Epithelial cell of esophagus (primary cell): ENCODE measurements at places on chromosomes 4 and X.

- DNase-seq, result no peak
Measured at GRCh38 chr4:1038948-1039492, 27.6 kb downstream of the FGFRL1 start.

GRCh38 chr4:110032603-110033002, 119.9 kb downstream of the EGF start:
- DNase-seq, result no peak

DNA sequence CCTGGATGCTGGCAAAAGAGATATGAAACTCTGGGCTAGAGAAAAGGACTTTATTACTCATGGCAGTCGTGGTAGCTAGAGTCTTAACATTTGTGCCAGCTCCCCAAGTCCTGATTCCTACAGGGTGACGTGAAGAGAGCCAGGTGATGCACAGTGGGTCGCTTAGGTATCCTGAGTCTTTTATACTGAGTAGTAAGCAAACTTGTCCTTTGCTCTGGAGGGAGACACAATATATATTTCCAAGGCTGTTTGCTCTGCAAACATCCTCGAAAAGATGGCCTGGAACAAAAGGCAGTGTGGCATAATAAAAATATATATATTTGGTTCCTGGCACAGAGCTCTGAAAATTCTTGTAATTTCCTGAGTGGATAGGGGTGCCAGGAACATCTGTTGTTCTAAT, 23.0 kb downstream of the ZNF81 start:
- DNase-seq, result no peak

- peak; percentile 15 for DNase-seq
Measured at GRCh38 chrX:46698691-46699090, 60.2 kb downstream of the SLC9A7 start.

DNA sequence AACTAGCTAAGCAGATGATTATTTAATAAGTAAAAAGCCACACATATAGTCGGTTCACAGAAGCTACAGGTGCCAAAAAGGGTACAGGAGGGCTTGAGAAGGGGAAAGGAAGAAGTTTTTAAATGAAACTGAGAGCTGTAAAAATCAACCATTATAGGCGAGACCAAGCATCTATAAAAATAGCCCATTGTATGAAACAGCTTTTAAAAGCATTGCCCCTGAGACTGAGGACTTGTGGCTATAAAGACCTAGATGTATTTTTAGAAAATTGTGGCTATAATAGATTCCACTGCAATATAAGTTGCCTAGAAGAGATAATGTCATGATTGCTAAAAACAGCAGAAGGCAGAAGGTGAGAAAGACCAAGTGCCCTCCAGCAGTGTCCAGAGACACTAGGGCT, 15.0 kb upstream of the TTC29 start:
- no peak for DNase-seq

DNA sequence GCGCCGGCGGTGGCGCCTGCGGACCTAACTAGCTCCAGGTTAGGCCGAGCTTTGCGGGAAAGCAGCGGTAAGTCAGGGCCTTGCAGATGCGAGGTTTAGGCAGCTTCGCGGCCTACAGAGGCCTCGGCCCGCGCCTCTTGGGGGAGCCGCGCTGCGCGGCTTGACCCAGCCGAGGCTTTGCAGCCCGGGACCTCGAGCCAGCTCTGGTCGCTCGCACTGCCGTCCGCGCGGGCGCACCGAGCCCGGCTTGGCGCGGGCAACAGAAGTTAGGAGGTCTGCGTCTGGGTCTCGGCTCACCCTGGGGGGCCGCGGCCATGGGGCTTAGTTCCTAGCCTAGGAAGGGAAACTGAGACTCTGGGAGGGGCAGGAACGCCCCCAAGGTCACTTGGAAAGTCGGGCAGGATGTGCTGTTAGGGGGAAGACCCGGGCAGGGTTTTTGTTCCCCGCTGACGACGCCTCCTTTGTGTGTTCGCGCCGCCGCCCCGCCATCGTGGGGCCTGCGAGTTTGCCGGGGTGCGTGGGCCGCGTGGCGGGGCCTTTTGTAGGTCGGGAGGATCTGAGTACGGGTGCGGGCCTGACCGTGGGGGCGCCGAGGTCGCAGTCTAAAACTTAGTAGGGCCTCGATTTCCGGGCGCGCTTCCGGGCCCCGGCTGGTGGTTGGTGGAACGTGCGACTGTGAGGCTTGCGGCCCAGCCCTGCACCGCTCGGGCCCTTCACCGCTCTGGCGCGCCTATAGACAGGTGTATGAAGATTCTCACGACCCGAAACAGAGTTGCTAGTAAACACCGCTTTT, 482 bp downstream of the RNF4 start:
- DNase-seq, result peak; percentile 65

DNA sequence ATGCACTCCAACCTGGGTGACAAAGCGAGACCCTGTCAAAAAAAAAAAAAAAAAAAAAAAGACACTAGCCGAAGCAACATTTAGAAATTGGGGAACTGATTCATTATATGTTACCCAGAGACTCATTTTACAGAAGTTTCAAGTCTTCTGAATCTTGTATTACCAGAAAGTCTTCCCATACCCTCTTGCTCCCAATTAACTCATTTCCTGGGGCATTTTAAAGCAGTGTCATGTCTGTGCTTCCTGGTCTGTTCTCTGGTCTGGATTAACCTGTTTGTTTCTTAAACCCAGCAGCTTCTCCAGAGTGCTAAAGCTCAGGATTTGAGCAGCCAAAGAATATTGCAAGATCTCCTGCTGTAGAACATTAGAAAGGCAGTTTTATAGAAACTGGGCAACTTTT, 43.7 kb downstream of the FRMPD3 start:
- peak; percentile 67 for DNase-seq

DNA sequence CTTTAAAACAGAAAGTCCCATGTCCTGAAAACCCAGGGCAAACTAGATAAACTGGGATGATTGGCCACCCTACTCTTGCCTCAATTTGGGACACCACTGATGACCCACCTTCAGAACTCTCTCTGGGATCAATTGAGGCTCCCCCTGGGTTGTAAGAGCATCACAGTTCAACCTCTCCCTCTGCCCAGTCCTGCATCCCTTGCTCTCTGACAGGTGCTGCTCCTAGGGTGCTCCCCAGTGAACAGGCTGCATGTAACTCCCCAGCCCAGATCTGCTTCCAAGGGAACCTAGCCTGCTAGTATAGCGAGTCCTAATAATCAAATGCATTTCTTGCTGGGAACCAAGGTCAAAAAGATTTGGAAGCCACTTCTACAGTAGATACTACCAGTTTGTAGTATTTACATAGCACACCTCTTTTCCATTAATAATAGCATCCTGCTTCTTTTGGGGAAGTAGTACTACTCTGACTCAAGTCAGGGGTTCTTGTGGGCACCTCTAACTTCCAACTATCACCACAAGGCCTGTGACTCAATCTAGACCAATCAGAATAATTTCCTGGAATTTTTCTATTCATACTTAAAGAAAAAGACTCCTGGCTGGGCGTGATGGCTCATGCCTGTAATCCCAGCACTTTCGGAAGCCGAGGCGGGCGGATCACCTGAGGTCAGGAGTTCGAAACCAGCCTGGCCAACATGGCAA, 42.1 kb upstream of the SPINK2 start:
- DNase-seq, result peak; percentile 50

DNA sequence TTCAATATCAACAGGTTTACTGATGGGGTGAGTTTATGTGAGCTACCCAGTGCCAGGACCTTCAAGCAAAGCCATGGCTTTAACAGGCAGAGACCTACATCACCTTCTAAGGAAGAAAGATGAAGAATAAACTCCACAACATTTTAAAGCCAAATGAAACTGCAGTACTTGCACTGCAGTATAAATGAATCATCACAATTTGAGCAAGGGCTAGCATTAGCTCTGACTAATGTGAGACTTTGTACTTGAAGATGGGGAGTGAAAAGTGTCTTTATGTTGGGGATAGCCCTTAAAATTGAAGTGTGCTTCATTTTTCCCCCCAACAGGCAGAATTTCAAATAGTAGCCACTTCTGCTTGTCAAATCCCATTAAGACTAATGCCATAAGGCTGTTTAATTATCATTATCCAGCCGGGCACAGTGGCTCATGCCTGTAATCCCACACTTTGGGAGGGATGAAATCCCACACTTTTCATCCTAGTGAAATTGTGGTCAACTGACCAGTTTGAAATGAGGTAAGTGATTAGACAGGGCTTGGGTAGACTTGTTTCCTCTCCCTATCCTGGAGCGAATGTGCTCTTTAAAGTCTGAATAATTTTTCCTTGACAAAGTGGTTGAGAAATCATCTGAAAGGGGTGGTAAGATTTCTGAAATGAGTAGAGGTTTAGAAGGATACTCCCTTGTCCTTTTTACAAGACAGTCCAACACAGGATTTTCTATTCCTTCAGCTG, 27.2 kb upstream of the GPR34 start:
- peak; percentile 18 for DNase-seq

DNA sequence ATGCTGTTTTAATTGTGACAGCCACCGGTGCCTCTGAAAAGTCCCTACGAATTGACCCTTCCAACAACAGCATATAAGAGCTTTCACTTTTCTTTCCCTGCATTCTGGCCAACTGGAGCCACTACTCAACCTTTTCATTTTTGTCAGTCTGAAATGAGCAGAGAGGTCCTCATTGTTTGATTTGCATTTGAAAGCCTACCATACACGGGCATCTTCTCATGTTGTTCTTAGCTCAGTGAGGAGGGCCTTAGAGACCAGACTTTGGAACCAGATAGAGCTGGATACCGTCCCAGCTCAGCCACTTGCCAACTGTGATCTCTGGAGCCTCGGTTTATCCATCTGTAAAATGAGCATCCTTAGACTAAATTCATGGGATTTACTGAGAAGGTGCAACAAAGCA, 16.9 kb upstream of the TMSB4X start:
- DNase-seq, result no peak

- DNase-seq, result no peak
Measured at GRCh38 chr4:39342731-39343130, 23.4 kb downstream of the RFC1 start.

DNA sequence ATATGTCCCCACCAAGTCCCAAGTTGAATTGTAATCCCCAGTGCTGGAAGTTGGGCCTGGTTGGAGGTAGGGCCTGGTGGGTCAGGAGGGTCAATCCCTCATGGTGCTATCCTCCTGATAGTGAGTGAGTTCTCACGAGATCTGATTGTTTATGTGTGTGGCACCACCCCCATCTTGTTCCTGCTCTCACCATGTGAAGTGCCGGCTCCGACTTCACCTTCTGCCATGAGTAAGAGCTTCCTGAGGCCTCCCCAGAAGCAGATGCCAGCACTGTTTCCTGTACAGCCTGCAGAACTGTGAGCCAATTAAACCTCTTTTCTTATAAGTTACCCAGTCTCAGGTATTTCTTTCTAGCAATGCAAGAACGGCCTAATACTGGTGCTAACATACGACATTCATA, 22.7 kb upstream of the TMEM33 start:
- DNase-seq, result no peak

GRCh38 chrX:23670528-23670927, 3.2 kb downstream of the PRDX4 start:
- no peak for DNase-seq

DNA sequence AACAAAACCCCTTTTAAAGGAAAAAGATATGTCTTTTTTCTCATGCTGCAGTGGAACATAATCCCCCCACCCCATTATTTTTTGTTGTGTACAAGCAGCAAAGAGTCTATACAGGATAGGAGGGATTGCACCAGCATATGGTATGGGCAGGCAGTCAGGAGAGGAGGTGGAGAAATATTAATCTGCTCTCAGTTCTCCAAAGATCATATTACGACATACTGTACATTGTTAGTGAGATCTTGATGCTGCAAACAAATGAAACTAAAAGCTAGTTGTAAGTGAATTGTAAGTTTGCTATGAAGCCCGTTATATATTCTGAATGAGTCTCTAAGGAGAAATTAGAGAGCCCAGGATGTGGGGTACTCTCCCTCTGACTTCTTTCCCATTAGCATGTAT, 75.3 kb downstream of the RAPGEF2 start:
- DNase-seq, result peak; percentile 15

GRCh38 chr4:84366907-84367306, 132.2 kb downstream of the NKX6-1 start:
- no peak for DNase-seq

DNA sequence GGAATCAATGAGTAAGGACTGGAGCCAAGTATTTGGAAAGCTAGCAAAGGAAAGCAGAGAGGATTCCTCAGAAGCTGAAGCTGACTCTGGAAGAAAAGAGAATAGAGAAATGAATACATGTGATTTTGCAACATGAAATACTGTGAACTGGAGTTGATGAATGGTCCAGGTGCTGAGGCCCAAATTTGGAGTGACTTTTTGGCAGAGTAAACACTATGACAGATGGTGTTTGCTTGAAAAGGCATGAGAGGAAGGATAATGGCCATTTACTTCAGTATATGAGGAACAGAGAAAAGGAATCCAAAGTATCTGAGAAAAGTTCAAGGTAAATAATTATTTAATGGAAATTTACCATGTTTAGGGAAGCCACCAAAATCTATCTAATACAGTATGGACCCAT, 236.7 kb downstream of the SLITRK2 start:
- DNase-seq, result no peak

DNA sequence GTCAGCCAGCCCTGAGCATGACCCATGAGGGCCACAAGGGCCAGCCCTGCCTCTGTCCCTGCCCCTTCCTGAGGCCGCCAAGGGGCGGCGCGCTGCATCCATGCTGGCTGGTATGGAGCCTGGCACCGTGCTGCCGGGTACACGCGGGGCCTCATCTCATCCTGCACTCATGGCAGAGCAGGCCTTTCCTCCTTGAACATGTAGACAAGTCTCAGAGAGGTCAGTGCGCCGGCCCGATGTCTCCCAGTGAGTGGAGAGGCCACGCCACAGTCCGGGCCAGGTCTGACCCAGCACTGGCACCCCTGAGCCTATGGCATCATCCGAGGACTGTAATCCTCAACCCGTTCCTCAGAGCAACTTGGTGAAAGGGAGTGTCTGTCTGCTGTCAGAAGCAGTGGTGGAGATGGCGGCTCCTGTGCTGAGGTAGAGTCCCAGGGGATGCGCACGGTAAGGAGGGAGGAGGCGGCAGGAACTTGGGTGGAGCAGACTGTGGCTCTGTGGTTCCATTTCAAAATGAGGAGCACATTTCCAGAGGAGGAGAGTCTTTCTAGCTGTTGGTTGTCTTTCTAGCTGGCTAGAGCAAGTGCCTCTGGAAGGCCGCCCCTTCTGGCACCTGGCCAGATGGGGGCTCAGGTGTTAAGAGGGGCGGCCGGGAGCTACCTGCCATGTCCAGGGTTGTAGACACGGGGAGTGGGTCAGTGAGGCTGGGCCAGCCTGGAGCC, 32.8 kb downstream of the TRMT44 start:
- DNase-seq, result no peak

GRCh38 chr4:120844528-120844921, 78.0 kb downstream of the PRDM5 start:
- DNase-seq, result no peak
